Iris pigment epithelial cell (primary cell): ENCODE measurements at places on chromosomes 7 and 10.

DNA sequence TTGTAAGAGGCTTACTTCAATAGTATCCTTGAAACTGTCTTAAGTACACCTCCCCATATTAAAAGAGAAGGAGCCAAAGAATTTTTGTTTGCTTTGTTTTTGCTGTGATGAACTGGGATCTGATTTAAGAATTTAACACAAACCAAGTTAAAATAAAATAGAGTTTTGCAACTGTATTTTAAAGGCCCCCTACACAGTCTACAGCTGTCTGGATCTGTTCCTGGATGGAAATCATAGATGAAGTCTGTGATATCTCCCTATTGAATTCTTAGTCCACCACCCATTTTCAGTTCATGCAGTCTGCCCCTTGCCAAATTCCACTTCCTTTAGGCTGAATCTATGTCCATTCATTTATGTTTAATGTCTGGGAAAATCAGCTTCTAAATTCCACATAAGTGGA is 169.8 kb upstream of the MEOX2 start:
- no peak for DNase-seq

- DNase-seq, result no peak
Measured at GRCh38 chr7:5678295-5679047, 103.0 kb downstream of the RNF216 start.

GRCh38 chr7:110633313-110633712 is 457.6 kb upstream of the LRRN3 start:
- no peak for DNase-seq

DNA sequence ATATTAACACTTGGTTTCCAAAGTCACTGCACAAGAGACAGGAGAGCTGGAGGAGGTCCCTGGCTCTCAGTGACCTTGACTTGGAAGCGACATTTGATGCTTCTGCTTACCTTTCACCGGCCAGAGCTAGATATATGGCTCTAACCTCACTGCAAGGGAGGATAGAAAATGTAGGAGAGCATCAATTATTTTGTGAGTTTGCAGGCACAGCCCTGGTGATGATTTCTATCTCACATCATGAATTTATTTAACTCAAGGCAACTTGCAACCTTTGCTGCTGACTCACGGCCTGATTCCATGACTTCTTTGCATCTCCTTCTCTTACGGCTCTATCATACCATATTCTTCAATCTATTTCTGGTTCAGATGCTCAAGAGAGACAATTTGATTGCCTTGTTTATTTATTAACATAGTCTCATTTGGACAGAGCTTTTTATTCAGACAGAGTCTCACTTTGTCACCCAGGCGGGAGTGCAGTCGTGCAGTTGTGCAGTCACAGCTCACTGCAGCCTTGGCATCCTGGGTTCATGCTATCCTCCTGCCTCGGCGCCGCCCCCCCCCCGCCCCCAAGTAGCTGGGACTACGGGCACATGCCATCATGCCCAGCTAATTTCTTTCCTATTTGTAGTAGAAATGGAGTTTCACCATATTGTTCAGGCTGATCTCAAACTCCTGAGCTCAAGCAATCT is 196.0 kb downstream of the REEP3 start:
- no peak for DNase-seq

GRCh38 chr7:43766564-43766963 is 8.1 kb downstream of the BLVRA start:
- no peak for DNase-seq

DNA sequence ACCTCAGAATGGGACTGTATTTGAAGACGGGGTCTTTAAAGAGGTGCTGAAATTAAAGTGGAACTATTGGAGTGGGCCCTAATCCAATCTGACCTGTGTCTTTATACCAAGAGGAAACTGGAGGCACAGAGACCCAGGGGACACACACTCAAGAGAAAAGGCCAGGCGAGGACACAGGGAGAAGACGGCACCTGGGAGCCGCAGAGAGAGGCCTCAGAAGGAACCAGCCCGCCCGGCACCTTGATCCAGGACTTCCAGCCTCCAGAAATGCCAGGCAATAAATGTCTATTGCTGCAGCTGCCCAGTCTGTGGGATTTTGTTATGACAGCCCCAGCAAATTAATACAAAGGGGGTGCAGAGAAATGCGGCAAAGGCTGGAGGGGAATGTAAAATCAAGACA is 10.5 kb downstream of the CARD11 start:
- no peak for DNase-seq

DNA sequence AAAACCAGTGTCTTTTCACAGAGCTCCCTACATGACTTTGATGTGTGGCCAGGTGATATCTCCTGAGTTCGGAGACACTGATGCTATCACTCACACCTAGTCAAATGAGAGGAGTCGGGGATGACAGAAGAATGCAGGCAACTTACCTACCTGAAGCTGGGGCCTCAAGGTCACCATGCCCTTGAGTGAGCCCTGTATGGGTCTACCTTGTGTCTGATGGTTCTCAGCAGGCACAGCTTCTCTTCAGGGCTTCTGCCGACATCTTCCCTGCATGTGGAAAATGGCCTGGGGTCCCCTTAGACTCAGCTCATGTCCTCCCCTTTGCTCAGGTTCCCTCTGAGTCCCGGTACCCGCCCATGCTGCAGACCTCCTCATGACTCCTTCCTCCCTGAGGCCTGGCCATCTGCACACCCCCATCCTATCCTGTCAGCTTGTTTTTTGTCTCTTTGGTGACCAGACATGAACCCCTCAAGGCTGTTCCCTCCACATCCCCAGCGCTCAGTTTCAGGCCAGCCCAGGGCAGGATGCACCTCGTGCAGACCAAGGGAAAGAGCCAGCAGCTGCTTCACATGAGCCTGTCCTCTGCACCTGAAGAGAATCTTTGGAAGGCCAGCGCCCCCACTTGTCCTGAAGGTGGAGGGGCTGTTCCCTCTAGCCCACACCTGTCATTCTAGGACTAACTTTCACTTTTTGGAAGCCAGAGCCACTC is 74.6 kb upstream of the GDF10 start:
- DNase-seq, result no peak

DNA sequence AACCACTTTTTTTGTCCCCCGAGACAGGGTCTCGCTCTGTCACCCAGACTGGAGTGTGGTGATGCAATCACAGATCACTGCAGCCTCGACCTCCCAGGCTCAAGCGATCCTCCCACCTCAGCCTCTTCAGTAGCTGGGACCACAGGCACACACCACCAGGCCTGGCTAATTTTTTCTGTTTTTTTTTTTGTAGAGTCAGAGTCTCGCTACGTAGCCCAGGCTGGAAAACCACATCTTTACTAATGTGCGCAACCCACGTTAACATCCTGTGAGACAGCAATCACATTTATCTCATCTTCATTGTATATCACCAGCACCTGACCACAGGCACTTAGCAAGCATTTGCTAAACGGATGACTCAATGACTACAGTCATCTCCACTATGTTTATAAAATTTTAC is 77.8 kb upstream of the ATP6V0A4 start:
- DNase-seq, result peak; percentile 93

DNA sequence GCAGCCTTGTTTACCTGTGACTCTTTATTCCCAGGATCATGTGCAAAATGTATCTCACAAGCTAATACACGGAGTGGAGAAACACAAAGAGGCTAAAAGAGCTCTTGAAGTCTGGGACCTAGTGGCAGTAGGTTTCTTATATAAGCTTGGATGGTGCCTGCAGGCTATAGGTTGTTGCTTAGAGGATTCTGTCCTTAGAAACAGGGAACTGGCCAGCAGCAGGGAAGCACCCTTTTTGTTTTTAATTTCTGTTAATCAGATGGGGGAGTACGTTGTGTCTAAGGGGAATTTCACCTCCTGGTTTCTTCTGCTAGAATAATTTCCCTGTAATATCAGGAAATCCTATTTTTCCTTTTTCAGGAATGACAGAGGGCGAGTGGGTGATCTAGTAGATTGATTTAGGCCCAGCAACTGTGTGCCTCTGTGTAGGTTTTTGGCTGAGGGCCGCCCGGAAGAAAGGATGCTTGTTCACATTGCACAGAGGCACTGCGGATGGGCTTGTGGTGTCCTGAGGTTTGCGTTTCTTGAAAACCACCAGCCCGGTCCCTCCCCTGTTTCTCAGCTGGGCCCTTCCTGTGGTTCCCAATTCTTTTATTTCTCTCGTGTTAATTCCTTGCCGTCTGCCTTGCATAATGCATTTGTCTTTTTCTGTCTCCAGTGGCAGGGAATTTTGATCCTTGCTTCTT is 158.0 kb downstream of the CAMK1D start:
- no peak for DNase-seq

DNA sequence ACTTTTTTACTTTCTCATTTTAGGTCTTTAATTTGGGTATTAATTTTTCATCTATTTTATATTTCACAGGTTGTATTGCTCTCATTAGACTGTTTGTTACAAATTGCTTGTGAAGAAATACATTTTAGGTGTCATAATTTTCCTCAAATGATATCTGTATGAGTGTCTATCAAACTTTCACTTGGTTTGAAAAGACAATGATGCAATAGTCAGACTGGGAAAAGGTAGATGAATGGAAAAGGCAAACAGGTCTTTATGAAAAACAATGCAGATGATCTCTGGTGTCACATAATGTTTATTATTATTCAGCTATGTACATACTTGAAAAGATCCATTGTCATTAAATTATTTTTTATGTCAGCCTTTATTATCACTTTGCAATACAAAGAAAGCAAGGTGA is 80.2 kb downstream of the PTPRZ1 start:
- no peak for DNase-seq

DNA sequence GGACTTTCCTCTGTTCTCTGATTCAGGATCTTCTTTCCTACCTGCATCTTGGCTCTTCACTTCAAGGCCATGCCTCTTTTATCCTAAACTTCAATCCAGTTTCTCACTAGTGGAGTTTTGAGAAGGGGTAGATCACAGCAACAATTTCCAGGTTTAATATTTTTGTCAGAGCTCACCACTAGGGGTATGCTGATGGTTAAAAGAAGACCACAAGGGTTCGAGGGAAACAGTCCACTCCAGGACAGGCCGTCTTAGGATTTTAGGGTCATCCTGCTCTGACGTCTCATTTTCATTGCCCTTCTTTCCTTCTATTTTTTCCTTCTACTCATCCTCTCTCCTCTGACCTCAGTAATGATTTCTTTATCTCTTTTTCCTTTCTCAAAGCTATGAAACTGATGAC is 11.3 kb downstream of the STAG3 start:
- no peak for DNase-seq

DNA sequence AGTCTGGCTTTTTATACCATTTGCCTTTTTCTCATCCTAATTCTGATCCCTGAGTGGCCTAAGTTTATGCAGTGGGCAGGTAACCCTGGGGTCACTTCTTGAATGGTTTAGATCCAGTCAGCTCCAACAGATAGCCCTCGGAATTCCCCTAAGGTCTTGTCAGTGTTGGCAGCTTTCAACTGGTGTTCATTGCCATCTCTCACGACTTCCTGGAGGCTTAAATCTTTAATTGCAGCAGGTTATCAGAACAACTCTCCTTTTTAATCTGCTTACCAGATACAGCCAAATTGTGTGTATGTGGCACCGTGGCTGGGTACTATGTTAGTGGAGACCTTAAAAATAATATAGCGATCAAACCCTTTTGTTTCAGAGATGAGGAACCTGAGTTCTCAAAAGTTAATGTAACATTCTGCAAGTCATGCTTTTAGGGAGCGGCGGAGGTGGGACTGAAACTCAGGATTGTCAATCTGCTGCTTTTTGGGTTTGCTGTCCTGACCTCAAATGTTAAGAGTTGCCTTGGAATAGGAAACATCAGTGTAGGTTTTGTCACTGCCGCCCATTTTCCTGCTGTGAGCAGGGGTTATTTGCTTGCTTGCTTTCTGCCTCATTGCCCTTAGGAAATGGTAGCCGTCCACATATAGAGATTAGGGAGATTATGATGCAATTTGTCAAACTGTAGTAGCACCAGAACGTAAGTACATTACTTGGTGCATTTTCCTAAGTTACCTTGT is 818 bp downstream of the DLD start:
- DNase-seq, result peak; percentile 56
